ENCODE measurements at places on chromosomes 3 and 15. TPM values are rescaled to one million over a fixed set of nuclear protein-coding genes. Genes with fewer than 3 reads are reported as not detected.

Gene SH2D7
- total RNA-seq = not detected

Gene KY
- under 0.01 TPM for total RNA-seq

Gene CTXN2
- not detected for total RNA-seq

Gene LCMT2
- total RNA-seq = 12.2 TPM

Gene CELSR3
- 0.18 TPM for total RNA-seq

DNA sequence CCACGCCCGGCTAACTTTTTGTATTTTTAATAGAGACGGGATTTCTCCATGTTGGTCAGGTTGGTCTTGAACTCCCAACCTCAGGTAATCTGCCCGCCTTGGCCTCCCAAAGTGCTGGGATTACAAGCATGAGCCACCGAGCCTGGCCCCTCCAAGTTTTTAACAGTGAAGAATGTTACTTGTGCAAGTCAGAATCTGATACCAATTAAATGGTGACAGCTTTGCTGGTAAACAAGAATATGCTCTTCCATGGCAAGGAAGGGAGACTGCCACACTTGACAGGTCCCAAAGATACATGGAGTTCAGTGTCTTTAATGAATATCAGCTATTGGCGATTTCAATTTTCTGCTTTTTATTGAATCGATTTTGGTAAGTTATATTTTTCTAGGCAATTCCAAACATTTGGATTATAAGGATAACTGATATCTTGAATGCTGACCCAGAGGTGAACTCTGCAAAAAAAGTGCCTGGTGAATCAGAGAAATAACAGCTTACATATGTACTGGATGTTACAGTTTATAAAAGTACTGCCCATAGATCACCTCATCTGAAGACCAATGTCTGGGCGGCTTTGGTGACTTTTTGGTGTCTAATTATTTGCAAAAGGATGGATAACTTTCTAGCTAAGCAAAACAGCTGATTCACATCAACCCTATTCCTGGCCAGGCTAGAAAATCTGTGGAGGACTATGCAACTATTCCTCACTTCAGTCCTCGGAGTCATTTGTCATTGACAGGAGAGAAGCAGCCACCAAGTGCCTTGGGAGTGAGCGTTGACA lies 1.2 kb downstream of the PARP16 start:
- H3K27me3 ChIP-seq = peaks cover 4% of the 10 kb centered on the region
- H3K36me3 ChIP-seq = no peaks in the 10 kb centered on the region
- H3K4me3 ChIP-seq = peak overlapping the region; percentile 84
- H3K27ac ChIP-seq = peak overlapping the region; percentile 14
- peaks cover 11% of the 10 kb centered on the region for H3K4me1 ChIP-seq
- DNase-seq = peak; percentile 58

Gene ENTPD3
- total RNA-seq = not detected

DNA sequence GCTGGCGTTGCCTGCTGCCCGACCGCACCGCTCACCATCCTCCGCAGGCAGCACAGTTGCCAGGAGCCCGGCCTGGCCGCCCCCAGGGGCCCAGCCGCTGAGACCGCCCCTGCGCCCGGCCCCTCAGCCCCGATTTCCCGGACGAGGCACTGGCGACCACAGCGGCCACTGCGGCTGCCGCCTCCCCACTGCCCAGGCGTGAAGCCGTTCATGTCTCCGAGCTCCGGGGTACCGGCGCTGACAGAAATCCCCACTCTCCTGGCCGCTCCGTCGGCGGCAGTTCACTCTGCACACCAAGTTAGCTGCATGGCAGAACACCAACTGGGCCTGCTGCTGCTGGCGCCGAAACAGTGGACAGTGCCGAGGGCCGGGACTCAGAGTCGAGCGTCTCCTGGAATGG lies 8.5 kb downstream of the SELENOT start:
- H3K36me3 ChIP-seq = peaks cover 5% of the 10 kb centered on the region
- H3K4me3 ChIP-seq = no peak overlapping the region
- no peaks in the 10 kb centered on the region for H3K27me3 ChIP-seq
- DNase-seq = no peak
- no peak overlapping the region for H3K27ac ChIP-seq
- H3K4me1 ChIP-seq = no peaks in the 10 kb centered on the region

Gene GABRG3
- total RNA-seq = not detected

DNA sequence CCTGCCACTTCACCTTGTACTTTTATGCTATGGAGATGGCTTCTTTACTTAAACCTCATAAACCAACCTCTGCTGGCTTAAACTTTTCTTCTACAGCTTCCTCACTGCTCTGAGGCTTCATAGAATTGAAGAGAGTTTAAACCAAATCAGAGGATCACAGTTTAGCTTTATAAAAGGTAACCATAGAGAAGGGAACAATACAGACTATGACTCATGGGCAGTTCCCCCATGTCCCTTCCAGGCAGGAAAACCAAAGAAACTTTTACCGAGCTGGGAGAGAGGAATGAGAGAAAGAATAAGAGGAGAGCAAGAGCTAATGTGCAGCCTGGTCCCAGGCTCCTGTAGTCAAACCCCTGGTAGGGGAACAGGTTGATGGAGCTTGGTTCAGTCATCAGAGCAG lies 53.9 kb upstream of the NEDD4 start:
- no peaks in the 10 kb centered on the region for H3K36me3 ChIP-seq
- no peak overlapping the region for H3K27ac ChIP-seq
- H3K4me1 ChIP-seq = peaks cover 9% of the 10 kb centered on the region
- no peak for DNase-seq
- H3K27me3 ChIP-seq = no peaks in the 10 kb centered on the region

Gene KCNMB3
- 0.72 TPM for total RNA-seq

GRCh38 chr3:5690490-5690889 lies 503.0 kb downstream of the EDEM1 start:
- H3K36me3 ChIP-seq = no peaks in the 10 kb centered on the region
- no peaks in the 10 kb centered on the region for H3K27me3 ChIP-seq
- no peak overlapping the region for H3K27ac ChIP-seq
- H3K4me3 ChIP-seq = no peak overlapping the region
- H3K4me1 ChIP-seq = no peaks in the 10 kb centered on the region

Gene EPHA6
- not detected for total RNA-seq

All from IMR-90 (cell line).